ENCODE measurements at places on chromosomes 6 and 20. TPM values are rescaled to one million over a fixed set of nuclear protein-coding genes. Genes with fewer than 3 reads are reported as not detected.

DNA sequence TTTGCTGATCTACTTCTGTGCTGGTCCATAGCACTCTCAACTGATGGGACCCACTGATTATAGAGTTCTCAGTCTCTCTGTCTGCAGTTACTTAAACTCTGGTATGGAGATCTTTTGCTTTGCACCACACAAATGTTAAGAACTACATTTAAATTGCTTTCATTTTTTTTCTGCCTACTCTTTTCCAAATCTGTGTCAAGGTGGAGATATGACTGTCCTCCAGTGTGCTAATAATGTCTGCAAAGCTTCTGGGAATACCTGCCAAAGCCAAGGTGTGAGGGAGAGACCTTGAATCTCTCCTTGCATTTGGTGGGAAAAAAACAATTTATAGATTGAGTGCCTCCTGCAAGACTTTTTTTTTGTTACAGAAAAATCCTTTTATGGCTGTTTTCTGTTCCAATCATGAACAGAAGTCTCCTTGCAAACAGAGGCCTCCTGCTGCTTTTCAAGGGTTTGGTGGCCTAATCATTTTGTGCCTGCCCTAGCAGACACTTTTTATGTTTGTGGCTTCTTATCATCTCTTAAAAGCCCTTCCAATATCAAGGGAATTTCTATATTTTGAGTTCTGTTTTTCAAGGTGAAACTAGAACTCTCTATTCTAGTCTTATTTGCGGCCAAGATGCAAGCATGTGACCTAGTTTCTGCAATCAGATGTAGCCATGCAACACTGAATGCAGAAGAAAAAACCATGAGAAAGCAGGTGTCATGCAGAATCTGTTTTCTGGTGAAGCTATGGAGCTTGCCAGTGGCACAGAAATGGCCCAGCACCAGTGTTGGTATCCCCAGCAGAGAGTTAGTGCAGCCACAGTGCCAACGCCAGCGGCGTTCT is 23.2 kb upstream of the AKIRIN2 start:
- no peak for DNase-seq

The HLA-DRB5 gene
- not detected for total RNA-seq

- DNase-seq = no peak
Measured at GRCh38 chr6:10720265-10720959, 2.5 kb upstream of the TMEM14C start.

- DNase-seq = no peak
Measured at GRCh38 chr6:143802833-143803565, 40.1 kb upstream of the LTV1 start.

GRCh38 chr6:158991017-158991723 is 8.8 kb downstream of the RSPH3 start:
- DNase-seq = no peak

- DNase-seq = no peak
Measured at GRCh38 chr20:59004763-59005522, 2.1 kb downstream of the CTSZ start.

DNA sequence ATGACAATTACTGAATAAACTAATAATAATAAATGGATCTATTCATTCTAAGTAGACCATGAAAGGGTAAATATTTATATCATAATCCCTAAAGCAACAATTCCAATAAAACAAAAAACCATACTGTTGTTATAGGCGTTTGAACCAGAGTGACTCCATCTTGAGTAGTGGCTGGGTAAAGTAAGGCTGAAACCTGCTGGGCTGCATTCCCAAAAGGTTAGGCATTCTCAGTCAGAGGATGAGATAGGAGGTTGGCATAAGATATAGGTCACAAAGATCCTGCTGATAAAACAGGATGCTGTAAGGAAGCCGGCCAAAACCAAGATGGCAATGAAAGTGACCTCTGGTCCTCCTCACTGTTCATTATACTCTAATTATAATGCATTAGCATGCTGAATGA is 8.3 kb downstream of the OR2H1 start:
- no peak for DNase-seq

The OVOL2 gene
- total RNA-seq = not detected

GRCh38 chr6:14270925-14271788 is 153.6 kb downstream of the CD83 start:
- no peak for DNase-seq

GRCh38 chr6:13048113-13048512 is 280.2 kb downstream of the TBC1D7 start:
- DNase-seq = no peak

DNA sequence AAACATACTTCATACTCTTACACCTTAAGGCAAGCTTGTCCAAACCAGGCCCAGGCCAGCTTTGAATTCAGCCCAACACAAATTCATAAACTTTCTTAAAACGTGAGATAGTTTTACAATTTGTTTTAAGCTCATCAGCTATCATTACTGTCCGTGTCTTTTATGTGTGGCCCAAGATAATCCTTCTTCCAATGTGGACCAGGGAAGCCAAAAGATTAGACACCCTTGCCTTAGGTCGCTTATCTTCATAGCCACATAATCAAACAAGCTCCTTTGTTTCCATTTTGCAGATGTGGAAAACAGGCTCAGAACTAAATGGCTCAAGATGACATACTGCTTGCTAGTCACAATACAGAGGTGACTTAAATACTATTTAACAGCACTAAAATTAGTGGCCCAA is 6.0 kb downstream of the SALL4 start:
- DNase-seq = no peak

Measured in chondrocyte (in vitro differentiated cells).